ENCODE measurements at places on chromosomes 13 and 19. TPM values are rescaled to one million over a fixed set of nuclear protein-coding genes. Genes with fewer than 3 reads are reported as not detected.

- DNase-seq, result no peak
Observed at GRCh38 chr13:112007191-112007590, 59.8 kb upstream of the SOX1 start.

DNA sequence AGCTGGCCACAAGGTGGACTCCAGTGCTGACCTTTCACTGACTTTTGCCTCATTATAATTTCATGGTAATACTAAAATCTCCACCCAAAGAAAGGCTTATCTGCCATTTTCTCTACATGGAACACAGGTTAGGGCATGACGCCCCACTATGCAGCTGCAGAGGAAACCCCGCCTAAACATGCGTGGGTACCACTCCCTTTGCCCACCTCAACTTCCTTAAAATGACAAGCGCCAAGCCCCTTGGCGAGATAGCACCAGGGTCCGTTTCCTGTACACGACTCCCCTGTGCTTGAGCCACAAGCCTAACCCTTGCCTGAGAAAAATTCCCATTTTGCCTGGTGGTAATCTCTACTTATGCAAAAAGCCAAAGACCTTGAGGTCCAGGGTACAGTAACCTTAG, 36.0 kb upstream of the PABPC3 start:
- DNase-seq, result no peak

The CYP2A6 gene
- not detected for total RNA-seq

DNA sequence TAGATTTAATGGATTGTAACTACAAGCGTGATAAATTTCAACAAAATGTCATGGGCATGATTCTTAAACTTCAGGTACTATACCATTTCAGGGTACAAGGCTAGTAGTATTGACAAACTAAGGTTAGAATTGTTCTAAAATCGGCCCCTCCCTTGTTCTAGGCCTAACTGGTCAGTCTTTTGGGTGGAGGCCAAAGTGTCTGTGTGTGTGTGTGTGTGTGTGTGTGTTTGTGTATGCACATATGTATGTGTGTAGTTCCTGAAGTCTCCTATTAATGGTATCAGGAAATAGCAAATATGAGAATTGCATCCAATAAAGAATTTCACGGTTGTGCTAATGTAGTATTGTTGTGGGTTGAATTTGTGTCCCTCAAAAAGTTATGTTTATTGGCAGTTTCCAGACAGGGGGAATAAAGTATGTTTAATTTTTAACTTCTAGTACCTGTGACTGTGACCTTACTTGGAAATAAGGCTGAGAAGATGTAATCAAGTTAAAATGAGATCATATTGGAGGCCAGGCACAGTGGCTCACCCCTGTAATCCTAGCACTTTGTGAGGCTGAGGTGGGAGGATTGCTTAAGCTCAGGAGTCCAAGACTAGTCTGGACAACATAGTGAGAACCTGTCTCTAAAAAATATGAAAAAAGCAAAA, 119.2 kb downstream of the KLF5 start:
- DNase-seq, result no peak

The ZNF835 gene
- 6.3 TPM for total RNA-seq

DNA sequence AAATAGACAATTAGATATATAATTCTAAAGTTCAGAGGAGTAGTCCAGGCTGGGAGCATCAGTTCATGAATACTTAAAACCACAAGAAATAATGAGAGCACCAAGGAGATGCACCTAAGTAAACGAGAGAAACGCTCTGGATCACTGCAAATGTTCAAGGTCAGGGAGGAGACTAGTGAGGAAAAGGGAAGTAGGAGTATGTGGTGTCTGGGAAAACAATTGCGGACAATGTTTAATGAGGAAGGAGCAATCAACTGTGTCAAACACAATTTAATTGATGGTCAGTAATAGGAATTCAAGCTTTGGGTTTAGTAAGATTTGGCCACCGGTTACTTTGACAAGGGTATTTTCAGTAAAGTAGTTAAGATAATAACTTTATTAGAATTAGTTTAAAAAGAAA, 652.2 kb downstream of the DACH1 start:
- no peak for DNase-seq

GRCh38 chr19:18446811-18447359, 9.0 kb upstream of the ISYNA1 start:
- no peak for DNase-seq

DNA sequence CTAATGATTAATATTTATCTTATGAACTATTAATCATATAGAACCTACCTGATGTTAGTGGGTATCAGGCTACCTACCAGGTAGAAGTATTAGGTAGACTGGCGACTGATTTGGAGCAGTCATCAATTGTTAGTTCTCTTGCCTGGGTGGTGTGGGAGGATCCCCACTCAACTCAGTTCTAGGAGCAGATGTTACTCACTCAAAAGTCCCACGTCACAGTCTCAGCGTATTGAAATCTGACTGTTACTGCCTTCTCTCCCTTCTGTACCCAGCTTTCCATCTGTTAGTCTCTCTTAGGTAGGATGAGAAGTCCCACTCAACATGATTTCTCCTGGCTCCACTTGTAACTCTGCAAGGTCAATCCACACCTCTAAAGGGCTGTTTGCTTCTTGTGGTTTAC, 102.7 kb downstream of the OLFM4 start:
- no peak for DNase-seq

DNA sequence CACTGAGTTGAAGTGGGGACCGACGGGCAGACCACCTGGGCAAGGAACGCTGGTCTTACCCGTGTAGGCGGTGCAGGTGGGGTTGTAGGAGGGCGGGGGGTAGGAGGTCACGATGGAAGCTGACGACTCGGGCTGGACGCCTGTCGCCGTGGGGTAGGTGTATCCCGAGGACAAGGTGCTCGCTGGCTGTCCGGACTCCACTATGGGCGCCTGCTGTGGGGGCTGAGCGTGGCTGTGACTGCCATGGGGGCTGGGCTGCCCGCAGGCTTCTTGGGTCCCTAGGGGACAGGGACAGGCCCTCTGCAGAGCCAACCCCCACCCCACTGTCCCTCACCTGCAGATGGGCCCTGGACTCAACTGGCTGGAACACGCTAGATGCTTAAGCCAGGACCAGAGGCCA, 37.2 kb downstream of the ZFR2 start:
- DNase-seq, result no peak

The TYK2 gene
- total RNA-seq, result 56.0 TPM

DNA sequence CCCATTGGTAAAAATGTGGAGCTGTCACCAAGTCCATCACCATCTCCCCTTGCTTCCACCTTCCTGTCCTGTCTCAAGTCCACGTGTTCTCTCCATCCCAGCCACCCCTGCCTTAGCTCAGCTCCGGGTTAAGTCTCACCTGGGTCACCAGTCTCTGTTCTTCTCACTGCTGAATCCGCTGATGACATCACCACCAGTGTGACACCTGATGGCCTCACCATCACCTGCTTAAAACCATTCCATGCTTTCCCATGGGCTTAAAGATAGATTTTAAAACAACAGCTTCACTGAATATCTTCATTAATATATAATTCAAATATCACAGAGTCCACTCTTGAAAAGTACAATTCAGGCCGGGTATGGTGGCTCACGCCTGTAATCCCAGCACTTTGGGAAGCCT, 42.1 kb downstream of the RGCC start:
- no peak for DNase-seq

DNA sequence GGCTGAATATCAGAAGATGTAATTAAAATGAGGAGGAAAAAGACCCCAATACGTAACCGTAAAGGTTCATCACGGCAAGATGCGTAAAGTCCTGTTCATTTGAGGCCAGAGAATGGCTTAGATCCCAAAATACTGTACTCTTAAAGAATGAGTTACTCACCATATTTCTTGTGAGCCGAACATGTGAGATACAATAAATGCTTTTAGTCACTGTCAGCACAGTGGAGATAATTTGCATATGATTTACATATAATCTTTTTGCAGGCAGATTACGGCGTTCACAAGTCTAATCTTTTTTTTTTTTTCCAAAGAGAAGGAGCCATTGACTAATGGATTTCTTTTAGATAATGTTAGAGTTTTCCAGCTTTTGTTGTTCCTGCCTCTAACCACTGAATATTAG, 28.4 kb downstream of the AMER2 start:
- no peak for DNase-seq

DNA sequence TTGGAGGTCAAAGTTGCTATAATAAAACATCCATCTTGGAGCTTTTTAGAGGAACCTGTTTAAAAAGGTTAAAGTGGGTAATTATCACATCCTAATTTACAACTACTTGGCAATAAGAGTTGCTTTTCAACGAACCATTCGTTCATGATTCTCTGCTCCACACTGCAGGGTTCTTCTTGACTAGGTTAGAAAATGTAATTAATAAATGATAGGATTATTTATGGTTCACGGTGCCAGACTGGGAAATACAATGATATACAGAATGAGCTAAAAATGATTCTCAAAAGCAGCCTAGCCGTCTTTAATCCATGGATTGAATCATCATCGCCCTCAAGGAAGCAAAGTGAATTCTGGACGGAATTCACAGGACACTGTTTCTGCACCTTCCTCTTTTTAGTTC, 291.2 kb downstream of the TEX29 start:
- DNase-seq, result no peak

GRCh38 chr13:106284358-106284757, 251.1 kb downstream of the EFNB2 start:
- no peak for DNase-seq

DNA sequence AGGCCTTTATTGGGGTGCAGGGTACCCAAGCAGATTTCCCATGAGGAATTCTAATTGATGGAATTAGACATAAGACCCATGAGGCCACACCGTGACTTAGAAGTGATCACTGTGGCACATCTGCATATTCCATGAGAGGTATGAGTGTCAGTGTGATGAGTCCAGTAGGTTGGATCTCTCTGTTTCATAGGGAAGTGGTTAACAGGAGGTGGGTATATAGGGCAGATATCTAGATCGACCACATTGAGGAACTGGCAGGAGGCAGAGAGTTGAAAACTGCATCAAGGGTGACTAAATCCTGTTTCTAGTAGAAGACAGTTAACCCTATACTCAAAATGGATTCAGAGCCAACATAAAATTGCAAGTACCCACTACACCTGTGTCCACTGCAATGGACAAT, 68.6 kb upstream of the MIR17HG start:
- DNase-seq, result no peak

DNA sequence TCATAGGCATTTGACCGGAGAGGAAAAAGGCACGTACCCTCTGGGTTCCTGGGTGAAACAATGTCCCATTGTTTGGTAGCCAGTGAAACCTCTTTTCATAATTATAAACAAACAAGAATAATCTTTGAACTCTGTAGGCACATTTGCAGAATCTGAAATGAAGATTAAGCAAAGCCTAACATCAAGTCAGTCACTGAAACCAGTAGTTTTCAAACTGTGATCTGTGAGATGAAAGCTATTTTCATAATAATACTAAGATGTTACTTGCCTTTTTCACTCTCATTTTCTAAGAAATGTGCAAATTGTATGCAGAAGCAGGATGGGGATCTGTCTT, 105.4 kb downstream of the WDFY2 start:
- no peak for DNase-seq

DNA sequence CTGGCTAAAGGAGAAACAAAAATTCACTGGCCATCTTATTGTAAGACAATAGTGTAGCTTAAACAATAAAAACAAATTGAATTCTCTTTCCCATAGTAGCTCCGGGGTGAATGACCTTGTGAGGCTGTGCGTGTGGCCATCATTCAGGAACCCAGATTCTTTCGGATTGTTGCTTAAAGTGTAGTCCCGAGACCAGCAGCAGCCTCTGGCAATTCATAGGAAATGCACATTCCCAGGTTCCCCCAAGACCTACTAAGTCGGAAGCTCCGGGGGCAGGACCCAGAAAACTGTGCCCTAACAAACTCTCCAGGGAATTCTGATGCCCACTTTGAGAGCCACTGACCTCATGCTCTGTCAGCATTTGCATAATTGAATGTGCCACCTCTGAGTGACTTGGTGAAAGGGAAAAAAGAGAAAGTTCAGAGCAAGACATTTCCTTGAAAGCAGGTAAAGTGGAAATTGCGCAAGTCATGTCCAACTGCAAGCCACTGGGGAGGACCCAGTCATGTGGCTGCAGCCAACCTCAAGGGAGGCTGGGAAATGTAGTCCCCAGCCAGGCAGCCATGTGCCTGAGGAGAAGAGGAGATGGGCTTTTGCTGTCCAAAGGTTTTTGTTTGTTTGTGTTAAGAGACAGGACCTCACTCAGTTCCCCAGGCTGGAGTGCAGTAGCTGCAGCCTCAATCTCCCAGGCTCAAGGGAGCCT, 50.7 kb upstream of the PNMA8B start:
- DNase-seq, result no peak

DNA sequence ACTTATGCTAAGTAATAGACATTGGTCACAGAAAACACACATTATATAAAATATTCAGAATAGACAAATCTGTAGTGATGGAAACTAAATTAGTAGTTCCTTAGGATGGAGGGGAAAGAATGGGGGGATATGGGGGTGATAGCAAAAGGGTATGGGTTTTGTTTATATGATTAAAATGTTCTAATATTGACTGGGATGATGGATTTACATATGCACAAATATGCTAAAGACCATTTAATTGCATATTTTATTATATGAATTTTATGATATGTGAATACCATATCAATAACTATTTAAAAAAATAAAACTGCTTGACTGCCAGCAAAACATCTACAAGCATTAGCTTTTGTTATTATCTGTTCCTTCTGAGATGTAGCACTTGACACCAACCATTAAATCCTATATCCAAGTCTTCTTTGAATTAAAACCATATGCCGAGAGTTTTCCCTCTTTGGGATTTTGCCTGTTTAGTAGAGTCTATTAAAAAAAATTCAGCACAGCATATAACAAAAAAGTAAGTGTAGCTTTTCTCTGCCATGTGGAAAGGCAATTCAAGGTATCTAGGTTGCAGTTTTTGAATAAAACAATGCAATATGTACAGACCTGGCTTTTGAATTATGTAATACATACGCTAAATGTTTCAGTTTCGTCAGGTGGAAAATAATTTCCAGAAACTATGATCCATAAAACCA, 2584.1 kb upstream of the PCDH20 start:
- DNase-seq, result no peak

The ACER1 gene
- not detected for total RNA-seq

GRCh38 chr19:38647966-38648768, 718 bp downstream of the ACTN4 start:
- DNase-seq, result no peak

GRCh38 chr19:8412783-8413628, at the start of gene MARCHF2:
MARCHF2 (plus strand) TSS chr19:8413305; CDS start chr19:8421841, 8,536 bp downstream.
- peak; percentile 99 for DNase-seq

- DNase-seq, result no peak
Observed at GRCh38 chr13:101739382-101740178, 287.1 kb downstream of the ITGBL1 start.

- peak; percentile 72 for DNase-seq
Observed at GRCh38 chr13:99176309-99177276, 24.1 kb upstream of the UBAC2 start.

DNA sequence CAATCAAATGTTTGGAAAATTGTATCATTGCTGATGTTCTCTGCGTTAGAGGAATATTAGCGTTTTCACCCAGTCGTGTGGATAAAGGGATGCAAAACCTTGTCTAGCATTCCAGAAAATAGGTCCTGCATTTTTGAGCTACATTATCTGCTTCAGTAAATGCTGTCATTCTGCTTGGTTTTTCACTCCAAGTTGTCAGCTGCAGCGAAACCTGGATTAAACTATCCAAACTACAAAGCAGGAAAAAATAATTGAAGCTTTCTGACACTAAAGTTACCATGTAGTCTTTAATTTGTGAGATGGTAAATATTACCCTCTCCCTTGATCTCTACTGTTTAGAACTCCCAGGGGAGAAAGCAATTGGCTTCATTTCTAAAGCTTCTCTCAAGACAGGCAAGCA, 1795.5 kb upstream of the PRR20A start:
- no peak for DNase-seq

The MBD3L1 gene
- not detected for total RNA-seq

- no peak for DNase-seq
Observed at GRCh38 chr13:43057653-43058317, 34.4 kb downstream of the DNAJC15 start.

The PPAN gene
- 21.4 TPM for total RNA-seq
